ENCODE measurements at places on chromosomes 4 and X.
A peak's percentile ranks its signal among the peaks of the same experiment; 100 is the strongest.

GRCh38 chrX:118181030-118181429 is 64.4 kb upstream of the KLHL13 start:
- no peak for DNase-seq

DNA sequence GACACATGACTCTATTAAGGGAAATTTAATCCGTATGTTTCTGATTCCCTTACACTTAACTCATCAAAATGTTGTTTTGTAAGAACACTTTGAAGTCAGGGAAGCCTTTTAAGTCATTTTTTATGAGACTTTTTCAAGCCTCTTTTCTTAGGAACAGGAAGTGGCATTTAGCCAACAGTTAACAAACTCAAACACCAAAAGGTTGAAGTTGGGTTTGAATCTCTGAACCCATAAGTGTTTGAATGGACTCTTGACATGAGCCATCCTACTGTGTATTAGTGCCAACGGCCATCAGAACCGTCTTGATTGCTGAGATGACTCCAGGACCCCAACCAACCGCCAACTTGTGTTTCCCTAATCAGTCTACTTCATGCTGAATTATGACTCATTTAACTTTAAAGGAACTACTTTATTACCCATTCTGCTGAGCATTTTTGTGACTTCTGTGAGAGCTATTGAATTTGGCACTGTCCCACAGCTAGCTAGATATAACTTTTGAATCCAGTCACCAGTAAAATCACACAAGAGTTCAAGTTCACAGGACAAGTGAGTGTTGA is 209.1 kb upstream of the FAT1 start:
- no peak for DNase-seq

GRCh38 chr4:111269439-111269838 is 646.6 kb upstream of the PITX2 start:
- no peak for DNase-seq

DNA sequence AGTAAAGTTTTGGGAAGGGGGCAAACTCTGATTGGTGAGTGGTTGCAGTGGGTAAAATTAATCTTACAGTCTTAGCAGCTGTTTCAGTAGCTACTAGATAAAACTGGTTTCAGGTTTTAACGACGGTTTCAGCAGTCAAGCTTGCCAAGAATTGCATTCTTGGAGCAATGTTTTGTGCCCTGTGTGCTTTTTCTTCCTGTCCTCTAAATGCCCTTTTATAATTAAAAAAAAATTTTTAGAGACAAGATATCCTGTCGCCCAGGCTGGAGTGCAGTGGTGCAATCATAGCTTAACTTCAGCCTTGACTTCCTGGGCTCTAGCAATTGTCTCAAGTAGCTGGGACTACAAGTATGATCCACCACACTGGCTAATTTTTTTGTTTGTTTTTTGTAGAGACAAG is 6.3 kb upstream of the PPEF2 start:
- no peak for DNase-seq

DNA sequence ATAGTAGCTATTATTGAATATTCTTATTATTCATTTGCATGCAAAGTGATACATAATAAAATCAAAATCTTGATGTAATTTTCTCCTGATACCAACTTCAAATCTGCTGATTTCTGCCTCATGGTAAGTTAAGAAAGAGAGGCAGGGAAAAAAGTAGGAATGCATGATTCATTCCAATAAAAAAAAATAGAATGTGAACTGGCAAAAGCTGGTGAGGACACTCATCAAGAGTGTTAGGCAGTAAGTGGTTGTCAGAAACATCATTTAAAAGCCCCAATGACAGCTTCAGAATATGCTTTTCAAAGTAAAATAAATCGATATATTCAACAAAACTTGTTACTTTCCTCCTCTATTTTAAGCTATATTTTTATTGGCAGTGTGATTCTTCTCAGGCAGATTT is 979.1 kb downstream of the TECRL start:
- DNase-seq: no peak

GRCh38 chrX:101785142-101785541 is 125.5 kb upstream of the ARMCX2 start:
- DNase-seq: no peak

GRCh38 chr4:144894573-144894972 is 203.4 kb downstream of the ANAPC10 start:
- no peak for DNase-seq

DNA sequence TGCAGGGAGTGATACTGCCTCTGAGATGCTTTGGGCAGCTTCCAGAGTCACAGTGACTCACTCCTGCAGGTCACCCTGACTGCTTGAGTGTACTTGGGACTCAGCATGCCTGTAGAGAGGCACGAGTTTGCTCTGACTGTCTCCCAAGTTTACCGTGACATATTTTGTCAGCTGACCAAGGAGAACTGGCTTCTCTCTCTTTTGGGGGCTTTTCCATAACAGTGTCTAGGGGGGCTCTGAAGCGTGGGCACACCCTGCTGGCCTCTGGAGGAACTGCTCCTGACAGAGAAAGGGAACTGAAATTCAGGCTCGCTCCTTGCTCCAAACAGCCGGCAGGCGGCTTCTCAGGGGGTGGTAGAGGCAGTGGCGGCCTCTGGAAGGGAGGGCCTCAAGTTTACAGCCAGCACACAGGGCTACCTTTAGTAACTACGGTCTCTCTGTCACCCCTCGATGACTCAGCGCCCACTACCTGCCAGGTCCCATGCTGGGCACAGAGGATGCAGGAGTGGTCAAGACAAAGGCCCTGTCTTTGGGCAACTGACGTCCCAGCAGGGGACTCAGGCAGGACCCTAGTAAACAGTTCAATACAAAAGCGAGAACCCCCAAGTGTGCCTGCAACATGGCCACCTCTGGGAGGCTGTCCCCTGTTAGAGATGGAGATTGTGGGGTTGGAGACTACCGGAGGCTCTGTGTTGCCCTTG is 17.8 kb downstream of the ZNF185 start:
- DNase-seq: no peak

- no peak for DNase-seq
Measured at GRCh38 chr4:2081540-2081939, 22.4 kb downstream of the NAT8L start.

GRCh38 chrX:121036137-121036536 is 11.3 kb upstream of the GLUD2 start:
- no peak for DNase-seq

GRCh38 chr4:12583275-12583674 is 900.9 kb downstream of the RAB28 start:
- no peak for DNase-seq

GRCh38 chrX:43679778-43680177 is 23.7 kb downstream of the MAOA start:
- no peak for DNase-seq

DNA sequence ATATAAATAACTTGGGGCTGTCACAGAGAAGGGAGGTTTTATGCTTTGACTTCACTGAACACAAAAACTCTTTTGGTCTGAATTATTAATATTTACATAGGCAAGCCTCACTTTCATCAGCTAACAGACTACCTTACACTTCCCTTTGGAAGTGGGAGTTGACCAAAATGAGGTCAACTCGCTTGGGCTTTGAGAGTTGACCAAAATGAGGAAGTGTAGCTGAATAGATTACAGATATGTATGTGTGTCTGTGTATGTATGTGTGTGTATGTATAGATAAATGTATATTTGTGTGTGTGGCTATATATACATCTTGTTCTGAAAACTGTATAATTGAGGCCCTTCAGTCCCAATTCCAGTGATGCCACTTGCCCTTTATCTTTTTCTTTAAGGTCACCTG is 113.3 kb upstream of the IL13RA1 start:
- no peak for DNase-seq

GRCh38 chrX:153924149-153924861 is 1.8 kb downstream of the ARHGAP4 start:
- peak; percentile 45 for DNase-seq

- no peak for DNase-seq
Measured at GRCh38 chr4:36414248-36414647, 132.8 kb downstream of the DTHD1 start.

DNA sequence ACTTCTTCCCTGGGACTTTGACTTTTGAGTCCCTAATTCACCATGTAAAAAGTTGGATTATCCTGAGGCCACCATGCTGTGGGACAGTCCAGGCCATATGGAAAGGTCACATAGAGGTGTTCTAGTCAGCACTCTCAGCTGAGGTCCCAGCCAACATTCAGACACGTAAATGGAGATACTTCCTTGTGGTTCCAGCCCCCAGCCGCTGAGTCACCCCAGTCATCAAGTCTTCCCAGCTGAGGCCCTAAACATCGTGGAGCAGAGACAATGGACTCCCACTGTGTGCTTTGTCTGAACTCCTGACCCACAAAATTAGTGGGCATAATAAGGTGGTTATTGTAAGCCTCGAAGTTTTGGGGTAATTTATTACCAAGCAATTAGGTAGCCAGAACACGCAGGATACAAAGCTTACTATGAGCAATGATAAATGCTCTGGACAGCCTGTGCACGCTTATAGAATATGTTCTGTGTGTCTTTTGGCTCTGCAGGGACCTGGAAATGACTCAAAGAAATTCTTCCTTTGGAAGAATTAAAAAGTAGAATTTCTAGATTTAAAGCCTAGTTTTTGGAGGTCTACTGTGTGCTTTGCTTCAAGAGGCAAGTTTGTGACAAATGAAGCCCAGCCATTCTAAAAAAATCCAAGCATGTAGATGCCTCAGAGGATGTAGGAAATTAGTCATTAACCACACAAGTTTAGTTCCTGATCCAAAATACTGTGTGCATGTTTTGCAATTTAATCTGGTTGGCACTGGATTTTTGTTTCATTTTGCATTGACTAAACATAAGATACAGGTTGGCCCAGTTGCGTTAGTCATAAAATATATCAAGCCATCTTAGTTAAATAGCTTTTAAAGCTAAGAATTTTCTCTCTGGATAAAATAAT is 33.2 kb upstream of the SLC9A7 start:
- DNase-seq: no peak

- DNase-seq: no peak
Measured at GRCh38 chr4:77163641-77164040, 6.6 kb downstream of the CCNG2 start.

GRCh38 chr4:67320645-67321044 is 224.7 kb downstream of the CENPC start:
- DNase-seq: no peak

DNA sequence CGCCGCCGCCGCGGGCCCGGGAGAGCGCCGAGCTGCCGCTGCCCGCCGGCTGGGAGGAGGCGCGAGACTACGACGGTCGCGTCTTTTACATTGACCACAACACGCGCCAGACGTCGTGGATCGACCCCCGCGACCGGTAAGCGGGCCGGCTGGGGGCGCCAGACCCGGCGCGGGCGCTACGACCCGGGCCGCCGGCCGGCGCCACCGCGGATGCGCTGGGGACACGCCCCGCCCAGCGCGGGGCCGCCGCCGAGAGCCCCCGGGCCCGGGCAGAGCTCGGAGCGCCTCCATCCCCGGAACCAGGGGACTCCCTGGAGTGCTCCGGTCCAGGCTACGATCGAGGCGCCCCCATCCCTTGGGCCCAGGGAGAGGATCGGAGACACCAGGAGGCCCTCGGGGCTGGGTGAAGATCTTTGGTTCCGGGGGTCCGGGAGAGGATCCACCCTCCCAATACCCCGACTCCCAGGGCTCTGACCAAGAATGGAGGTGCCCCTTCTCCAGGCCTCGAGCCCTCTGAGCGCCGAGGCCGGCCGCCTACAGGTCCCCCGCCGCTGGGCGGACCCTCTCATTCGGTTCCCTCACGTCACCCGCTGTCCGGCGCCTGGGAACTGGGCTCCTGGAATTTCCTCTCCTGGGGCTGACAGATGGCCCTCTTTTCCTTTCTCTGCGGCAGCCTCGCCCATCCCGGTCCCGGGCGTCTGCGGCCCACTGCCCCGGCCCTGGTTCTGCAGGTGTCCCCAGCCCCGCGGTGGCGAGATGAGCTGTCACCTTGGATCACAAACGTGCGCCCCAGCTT is 48.8 kb downstream of the CLDN34 start:
- DNase-seq: no peak

GRCh38 chr4:123520325-123520724 is 123.7 kb downstream of the SPRY1 start:
- no peak for DNase-seq

DNA sequence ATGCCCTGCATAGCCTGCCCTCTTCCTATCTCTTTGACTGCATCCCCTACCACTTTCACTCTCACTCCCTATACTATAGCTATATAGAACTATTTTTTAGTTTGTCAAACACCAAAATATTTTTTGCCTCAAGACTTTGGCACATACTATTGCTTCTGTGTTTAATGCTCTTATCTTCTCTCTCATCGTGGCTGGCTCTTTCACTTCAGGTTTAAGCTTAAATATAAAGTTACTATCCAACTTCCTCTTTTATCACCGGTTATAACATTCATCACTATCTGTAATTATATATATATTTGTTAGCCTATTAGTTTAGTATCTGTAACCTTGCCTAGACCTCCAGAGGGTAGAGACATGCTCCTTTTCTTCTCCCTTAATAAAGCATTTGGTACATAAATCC is 11.5 kb upstream of the HMGB2 start:
- no peak for DNase-seq

- no peak for DNase-seq
Measured at GRCh38 chr4:53734584-53735353, 143.5 kb upstream of the LNX1 start.

GRCh38 chr4:154407443-154407842 is 84.2 kb downstream of the DCHS2 start:
- DNase-seq: no peak

- no peak for DNase-seq
Measured at GRCh38 chr4:143768007-143768591, 67.6 kb upstream of the FREM3 start.

GRCh38 chr4:20151436-20151835 is 100.3 kb upstream of the SLIT2 start:
- DNase-seq: no peak

Data from NCI-H2107 (cell line).